ENCODE measurements at places on chromosomes 5 and 9.

DNA sequence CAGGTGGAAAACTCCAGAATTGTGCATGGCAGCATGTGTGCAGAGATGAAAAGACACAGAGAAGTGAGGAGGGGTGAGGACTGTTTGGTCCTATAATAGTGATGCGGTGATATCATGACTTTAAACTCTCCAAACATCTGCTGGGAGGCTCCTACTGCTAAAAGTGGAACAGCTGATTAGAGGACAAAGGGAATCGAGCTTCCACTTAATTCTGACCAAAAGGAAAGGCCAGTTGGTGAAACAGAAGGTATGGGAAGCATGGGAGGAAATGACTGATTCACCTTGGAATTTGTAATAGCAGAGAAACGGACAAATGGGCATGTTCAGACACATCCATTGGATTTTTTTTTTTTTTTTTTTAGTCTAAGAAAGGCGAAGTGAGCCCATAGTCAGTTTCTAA lies 67.5 kb upstream of the MAMDC2 start:
- DNase-seq: no peak

GRCh38 chr9:127980060-127980705 lies 606 bp downstream of the EEIG1 start:
- DNase-seq: no peak

- no peak for DNase-seq
Measured at GRCh38 chr9:1920386-1920785, 94.8 kb upstream of the SMARCA2 start.

GRCh38 chr5:53956196-53956595 lies 354.2 kb downstream of the ARL15 start:
- no peak for DNase-seq

- DNase-seq: no peak
Measured at GRCh38 chr5:6542421-6543345, 90.2 kb downstream of the NSUN2 start.

- DNase-seq: peak; percentile 27
Measured at GRCh38 chr5:175887463-175887862, 16.1 kb downstream of the CPLX2 start.

DNA sequence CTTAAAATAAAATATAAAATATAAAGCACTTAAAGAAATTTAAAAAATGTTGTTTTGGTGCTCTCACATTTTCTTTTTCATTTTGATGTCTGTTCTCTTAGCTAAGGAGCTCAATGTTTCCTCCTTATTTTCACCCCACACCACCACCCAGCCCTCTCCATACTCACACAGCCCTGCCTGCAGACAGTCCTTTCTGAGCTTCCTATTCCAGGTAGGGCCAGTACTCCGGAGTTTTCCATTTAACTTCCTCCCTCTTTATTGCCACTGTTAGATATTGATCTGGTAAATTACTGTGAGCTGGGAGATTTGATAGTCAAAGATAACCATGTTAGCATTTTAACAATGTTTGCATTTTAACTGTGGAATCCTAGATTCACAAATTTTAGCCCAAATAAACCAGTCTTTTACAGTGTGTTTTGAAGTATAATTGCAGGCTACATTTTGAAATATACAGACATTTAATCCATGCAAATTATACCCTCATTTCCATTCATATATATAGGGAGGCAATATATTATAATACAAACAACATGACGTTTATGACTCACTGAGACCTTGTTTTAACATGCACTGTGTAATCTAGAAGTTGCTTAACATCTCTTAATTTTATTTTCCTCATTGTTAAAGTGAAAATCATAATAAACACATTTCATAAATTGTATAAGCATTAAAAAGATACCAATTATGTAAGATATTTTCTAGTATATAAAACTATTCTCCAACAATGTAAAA lies 927.1 kb downstream of the NR2F1-AS1 start:
- no peak for DNase-seq

DNA sequence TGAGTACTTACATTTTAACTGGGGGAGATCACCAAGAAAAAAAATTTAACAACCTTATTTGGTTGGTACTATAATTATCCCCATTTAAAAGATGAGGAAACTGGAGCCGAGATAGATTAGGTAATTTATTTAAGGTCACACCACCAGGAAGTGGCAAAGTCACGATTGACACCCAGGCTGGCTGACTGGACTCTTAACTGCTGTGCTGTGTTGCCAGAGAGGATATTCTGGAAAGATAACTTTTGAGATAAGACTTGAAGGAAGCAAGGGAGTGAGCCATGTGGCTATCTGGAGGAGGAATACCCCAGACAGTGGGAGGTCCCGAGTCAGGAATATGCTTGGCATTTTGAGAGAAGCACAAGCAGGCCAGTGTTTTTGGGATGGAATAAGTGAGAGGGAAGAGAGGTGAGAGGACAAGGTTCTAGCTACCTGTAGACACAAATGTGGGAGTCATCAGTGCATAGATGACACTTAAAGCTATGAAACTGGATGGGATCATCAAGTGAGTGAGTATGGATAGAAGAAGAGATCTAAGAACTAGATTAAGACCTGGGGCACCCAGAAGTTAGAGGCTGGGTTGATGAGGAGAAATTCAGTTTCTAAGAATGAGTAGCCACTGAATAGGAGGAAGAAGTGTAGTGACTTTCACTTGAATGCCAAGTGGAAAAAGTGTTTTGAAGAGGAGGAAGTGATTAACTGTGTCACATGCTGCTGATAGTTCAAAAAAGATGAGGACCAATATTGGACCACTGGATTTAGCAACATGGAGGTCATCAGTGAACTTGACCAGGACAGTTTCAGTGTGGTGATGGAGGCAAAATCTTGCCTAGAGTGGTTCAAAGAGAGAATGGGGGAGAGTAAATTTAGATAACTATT lies 25.6 kb downstream of the PDE8B start:
- no peak for DNase-seq

GRCh38 chr9:8637626-8638025 lies 838.0 kb upstream of the DMAC1 start:
- no peak for DNase-seq

DNA sequence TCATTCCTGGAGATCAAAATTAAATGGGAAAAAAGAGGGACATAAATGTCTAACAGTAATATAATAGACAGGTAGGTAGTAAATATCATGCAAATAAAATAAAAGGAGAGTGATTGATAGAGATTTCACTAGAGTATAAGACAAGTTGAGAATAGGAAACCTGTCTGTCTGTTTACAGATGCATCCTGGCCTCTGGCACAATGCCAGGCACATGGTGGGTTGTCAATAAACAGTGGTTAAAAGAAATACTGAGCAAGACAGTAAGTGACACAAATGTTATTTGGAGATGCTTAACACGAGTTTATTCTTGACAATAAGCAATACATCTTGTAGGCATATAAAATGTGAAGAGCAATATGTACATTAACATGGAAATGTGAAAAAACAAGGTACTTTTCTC lies 33.3 kb downstream of the RICTOR start:
- no peak for DNase-seq

DNA sequence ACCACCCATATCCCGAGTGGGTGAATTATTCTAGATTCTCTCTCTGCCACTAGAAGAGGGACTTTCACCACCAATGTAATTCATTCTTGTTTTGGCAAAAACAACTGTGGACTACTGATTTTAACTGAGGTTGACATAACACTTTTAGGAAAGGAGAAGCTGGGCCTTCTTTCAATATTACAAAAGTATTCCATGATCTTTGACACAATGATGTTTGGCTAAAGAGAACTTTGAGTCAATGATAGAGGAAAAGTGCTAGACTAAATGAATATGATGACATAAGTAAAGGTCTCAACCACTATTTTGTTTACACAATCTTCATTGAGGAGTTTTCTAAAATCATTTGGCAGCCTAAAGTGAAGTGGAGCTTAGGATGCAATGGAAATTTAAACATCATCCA lies 336.9 kb upstream of the PDE4D start:
- no peak for DNase-seq

GRCh38 chr5:178667688-178668087 lies 40.8 kb upstream of the CLK4 start:
- no peak for DNase-seq

DNA sequence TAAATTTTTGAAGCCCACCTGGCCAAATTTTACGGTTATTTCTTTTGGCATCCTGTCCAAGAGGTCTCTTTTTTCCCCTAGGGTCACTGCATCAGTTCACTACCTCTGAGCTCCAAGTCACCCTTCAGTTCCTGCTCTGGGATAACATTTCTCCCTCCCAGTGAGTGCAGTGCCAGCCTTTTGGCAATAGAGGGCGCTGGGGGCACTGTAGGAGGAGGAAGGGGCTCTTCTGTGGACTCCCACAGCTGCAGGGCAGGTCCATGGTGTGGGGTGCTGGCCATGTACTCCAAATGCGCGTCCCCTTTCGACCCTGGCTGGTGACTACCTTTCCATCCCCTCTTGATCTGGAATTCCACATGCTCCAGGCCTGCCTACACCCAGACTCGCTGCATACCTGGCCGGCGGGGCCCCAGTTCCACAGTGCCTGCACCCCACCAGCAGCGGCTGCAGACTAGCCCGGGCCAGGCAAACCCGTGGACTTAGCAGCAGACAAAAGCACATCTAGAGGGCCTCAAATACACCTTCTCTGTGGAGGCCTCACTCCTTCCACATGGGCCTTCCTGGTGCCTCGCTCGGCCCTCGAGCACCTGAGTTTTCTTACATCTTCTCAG lies 20.3 kb upstream of the NINJ1 start:
- no peak for DNase-seq

- no peak for DNase-seq
Measured at GRCh38 chr5:124880903-124881697, 134.7 kb upstream of the ZNF608 start.

GRCh38 chr9:135989722-135990467 lies 28.7 kb upstream of the UBAC1 start:
- DNase-seq: no peak

DNA sequence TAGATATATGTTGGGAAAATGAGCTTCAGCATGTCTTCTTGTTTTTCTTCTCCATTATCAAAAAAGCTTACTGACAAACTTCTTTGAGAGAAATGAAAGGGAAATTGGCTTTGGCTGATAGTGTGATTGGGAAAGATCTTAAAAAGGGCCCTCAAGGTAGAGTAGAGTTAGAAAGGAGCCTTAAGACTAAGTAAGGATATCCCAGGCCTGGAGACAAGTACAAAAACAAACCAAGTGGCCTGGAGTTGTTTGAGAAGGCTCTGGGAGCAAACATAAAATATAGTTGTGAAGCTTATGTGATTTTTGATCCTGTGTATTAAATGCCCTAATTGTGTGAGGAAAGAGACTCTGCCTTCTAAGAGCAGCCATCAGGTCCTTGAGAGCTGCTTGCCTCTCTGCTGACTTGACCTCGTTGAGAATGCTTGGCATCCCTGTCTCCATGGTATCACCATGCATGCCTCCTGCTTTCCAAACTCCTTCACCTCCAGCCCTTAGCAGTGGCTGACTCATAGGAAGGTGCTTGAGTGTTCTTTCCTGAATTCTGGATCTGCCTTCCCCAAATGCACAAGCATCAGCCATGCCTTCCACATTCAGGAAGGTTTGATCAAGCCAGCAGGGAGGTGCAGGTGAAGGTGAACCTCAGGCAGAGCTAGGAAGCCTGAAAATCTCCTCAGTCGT lies 78.9 kb downstream of the SMARCA2 start:
- no peak for DNase-seq

- DNase-seq: no peak
Measured at GRCh38 chr5:57277085-57277484, 103.2 kb downstream of the GPBP1 start.

- peak; percentile 32 for DNase-seq
Measured at GRCh38 chr5:121031491-121031890, 567.4 kb downstream of the PRR16 start.

- no peak for DNase-seq
Measured at GRCh38 chr5:54177058-54177457, 133.3 kb downstream of the ARL15 start.

GRCh38 chr5:172821340-172821985 lies 12.6 kb upstream of the ERGIC1 start:
- no peak for DNase-seq

GRCh38 chr9:123872710-123873109 lies 57.2 kb downstream of the DENND1A start:
- DNase-seq: no peak

- no peak for DNase-seq
Measured at GRCh38 chr9:74463825-74464224, 33.3 kb upstream of the RORB start.

GRCh38 chr5:14039063-14039462 lies 94.6 kb upstream of the DNAH5 start:
- DNase-seq: no peak

DNA sequence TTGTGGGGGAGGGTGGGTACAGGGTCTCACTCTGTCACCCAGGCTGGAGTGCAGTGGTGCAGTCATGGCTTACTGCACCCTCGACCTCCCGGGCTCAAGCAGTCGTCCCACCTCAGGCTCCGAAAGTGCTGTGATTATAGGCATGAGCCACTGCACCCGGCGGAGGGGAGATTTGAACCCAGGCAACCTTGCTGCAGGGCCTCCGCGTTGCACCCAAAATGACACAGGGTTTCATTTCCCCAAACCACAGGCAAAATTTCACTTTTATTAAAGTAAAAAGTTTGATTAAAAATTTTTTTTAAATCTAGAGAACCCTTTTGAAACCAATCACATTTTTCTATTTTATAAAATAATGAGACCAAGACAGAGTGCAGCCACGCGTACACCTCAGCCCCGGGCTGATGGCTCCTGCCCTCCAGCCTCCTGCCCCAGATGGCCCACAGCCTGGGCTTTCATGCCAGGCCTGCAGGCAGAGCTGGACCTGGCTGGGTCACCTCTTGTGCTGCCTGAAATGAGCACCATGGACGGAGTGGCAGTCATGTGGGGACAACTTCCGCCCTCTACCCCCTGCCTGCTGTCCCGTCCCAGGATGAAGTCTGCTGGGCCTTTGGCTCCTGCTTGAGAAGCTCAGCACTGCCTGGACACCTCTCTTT lies 30.5 kb downstream of the USP20 start:
- DNase-seq: no peak

DNA sequence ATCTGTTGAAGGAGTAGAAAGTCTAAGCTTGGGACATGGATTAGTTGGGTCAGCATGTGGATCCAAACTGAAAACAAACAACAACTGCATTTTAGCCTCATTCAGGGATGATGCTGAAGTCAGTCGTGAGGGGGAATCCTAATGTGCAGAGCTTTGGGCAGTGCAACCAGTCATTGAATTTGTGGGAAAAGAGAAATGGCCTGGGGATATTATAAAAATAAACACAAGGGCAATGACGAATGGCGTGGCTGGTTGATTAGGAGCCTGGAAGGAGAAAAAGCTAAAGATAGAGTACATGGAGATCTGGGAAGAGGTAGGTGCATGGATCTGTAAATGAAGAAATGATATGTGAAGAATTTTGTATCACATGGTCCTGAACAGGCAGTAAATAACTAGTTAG lies 477.6 kb downstream of the TLE1 start:
- no peak for DNase-seq

DNA sequence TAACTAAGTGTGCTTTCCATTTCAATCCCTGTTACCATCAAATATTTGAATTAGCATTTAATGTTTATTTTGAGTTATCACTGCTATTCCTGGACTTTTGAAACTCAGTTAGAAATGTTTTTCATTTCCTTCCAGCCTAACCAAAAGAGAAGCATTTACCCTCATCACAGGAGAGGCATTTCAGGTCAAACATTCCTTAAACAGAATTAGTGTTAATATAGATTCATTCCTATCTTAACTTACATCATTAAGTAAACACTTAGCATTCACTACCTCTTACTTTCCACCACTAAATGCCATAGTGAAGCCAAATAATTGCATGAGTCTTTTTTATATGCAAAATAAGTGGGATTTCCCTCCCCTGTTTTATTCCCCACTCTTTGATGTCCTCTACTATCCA lies 136.6 kb upstream of the OR13F1 start:
- DNase-seq: no peak

GRCh38 chr9:34536685-34537084 lies 13.9 kb upstream of the ENHO start:
- no peak for DNase-seq

All from brain pericyte (primary cell).